ENCODE measurements at places on chromosomes 4 and X. TPM values are rescaled to one million over a fixed set of nuclear protein-coding genes. Genes with fewer than 3 reads are reported as not detected.

- no peak for DNase-seq
Observed at GRCh38 chr4:1291996-1292702, 2.5 kb downstream of the MAEA start.

DNA sequence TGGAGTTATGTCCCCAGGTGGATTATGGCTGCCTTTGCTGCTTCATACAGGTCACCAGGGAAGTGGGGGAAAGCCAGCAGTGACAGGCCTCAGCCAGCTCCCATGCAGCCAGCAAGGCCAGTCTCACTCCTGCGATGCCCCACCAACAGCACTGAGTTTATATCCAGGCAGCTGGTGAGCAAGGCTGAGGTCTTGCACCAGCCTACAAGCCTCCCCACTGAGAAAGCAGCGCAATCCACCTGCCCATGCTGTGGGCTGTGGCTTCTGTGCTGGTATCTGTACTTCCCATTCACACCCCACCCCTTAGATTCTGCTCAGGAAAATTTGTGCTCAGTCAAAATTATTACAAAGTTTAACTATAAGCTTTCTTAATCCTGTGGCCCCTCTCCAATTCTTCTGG lies 153.5 kb downstream of the HHIP start:
- DNase-seq: no peak

Gene SULT1E1
- total RNA-seq: 11.1 TPM

Gene GPRIN3
- 0.40 TPM for total RNA-seq

Gene GABRG1
- not detected for total RNA-seq

- no peak for DNase-seq
Observed at GRCh38 chr4:2598511-2599303, 62.3 kb downstream of the FAM193A start.

GRCh38 chr4:92455951-92456350 lies 152.2 kb downstream of the GRID2 start:
- no peak for DNase-seq

GRCh38 chrX:120380699-120381098 lies 18.8 kb downstream of the ATP1B4 start:
- DNase-seq: no peak

Gene HPGD
- 84.3 TPM for total RNA-seq

DNA sequence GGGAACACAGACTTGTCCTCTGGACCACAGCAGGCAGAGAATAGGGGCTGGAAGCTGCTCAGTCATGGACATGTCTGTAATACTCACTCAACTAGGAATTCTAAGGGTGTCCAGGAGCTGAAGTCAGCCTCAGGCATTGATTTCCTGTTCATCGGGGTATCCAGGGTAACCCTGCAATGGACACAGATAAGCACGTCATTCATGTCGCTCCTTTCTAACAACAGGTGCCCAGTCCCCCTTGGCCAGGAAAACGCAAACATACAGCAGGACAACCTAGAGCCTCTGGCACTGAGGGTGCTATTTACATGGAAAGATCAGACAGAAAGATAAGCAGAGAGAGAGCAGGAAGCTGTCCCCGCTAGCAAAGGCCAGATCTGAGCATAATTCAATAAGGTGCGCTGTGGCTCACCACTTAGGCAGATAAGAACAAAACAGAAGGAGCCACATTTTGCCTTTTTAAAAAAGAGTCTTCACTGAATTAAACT lies 21.3 kb downstream of the QDPR start:
- DNase-seq: peak; percentile 92

DNA sequence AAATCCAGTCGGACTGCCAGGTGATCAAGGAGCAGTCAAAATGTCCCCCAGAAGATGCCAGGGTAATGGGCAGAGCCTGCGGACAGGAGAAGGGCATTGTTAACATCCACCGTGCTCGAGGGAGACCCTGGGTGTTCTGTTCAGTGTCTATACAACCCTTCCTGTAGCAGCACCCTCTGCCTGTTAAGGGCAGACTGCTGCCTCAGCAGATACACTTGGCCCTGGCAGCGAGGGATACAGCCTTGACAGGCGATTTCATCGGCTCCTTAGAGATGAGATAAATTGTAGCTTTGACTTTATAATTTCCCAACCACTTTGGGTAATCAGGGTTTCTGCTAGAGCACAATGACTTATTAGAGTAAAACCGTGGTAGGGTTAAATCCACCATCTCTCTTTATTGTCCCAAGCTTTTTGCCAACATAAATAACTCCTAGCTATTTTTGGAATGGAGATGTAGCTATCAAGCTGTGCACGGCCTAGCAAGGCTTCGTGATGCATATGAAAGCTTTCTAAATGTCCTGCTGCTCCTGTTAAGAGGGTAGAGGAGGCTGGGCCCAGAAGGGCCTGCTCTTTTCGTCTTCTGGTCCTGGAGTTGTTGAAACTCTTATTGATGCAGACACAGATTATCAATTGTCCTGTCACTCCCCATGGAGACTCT lies 195.9 kb downstream of the CPEB2 start:
- no peak for DNase-seq

- peak; percentile 56 for DNase-seq
Observed at GRCh38 chr4:101081695-101082369, 265.5 kb downstream of the PPP3CA start.

Gene AKAP4
- total RNA-seq: not detected

Gene NKX3-2
- total RNA-seq: not detected

Gene SLC10A7
- 8.6 TPM for total RNA-seq

GRCh38 chrX:53374222-53374820 lies 48.1 kb downstream of the SMC1A start:
- DNase-seq: no peak

Gene PCYT1B
- total RNA-seq: 0.05 TPM

DNA sequence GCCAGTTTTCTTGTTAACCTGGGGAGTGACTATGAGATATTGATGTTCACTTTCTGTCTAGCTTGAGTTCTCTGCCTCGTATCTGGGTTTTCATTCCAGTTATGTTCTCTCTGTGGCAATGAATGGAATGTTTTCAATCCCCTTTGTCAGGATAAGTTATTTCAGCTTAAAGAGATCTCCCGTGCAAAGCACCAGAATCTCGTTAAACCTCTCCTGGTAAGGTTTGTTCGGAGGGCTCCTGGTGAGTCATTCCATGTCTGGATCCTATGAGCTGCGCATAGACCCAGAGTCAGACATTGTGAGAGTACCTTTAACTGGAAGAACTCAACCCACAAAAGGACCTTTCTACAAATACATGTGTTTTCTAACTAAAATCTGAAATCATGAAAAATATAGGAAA lies 51.0 kb downstream of the KDR start:
- no peak for DNase-seq

DNA sequence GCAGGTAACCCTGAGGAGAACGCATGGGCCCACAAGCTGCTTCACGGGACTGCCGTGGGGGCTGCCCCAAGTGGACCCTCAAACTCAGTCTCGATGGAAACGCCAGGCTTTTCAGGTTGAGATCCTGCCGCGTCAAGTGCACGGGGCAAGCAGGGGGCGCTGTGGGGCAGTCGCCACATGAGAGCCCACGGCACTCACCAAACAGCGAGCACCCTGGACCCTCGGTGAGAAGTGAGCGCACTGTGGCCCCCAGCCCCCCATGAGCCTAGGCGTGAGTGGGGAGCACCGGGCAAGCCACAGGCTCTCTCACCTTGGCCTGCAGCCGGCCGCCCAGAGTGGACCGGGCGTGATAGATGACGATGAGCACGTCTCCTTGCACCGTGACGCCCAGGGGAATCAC lies 50.9 kb upstream of the CPLX1 start:
- DNase-seq: no peak

Gene HAND2
- total RNA-seq: 8.9 TPM

- no peak for DNase-seq
Observed at GRCh38 chr4:150010525-150011126, 67.6 kb upstream of the DCLK2 start.
